ENCODE measurements at places on chromosomes 6 and 20. TPM values are rescaled to one million over a fixed set of nuclear protein-coding genes. Genes with fewer than 3 reads are reported as not detected.

- no peak for DNase-seq
These were observed 13.8 kb upstream of the RNF8 start for GRCh38 chr6:37339741-37340638.

GRCh38 chr6:136641873-136642465, 91.7 kb upstream of the MAP7 start:
- no peak for DNase-seq

DNA sequence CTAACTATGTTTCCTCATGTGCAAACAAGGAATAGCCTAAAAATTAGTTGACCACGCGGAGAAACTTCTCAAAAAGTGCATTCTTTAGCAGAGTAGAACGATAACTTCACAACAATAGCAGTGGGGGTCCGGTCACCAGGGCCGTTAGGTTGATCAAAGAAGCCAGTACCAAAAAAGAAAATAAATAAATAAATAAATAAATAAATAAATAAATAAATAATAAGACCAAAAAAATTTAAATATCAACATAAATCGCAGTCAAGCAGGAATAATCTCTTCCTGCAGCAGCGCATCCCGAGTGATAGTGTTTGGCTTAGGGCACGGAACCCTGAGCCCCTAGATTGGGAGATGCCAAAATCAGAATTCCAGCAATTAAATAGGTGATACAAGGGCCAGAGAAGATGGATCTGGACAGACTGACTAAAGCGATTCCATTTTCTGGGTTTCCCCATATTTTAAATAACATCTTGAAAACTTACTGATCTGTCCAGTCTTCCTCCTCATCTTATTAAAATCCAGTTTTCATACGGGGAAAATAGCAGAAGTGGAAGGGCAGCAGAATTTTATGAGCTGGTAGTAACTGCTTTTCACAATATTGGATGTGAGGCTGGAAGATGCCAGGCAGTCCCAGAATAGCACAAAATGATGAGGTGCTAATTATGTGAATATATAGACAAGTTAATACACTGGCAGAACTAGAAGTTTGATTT, 4.4 kb upstream of the OLIG3 start:
- no peak for DNase-seq

DNA sequence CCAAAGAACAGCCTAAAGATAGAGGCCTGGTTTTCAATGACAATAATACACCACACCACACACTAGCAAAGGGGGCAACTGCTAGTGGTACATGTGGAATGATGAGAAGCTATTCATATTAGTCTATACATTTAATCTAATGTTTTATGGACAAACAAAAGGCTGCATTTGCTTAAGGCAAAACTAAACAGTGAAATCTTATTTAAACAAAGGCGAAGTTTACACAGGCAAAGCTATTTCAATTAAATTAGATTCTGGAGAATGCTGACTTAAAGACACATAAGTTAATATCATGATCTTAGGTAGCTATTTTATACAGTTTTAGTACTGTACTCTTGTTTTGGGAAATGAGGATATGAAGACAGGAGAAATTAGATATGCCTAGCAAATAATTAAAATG, 53.9 kb upstream of the SIM1 start:
- DNase-seq, result no peak

- no peak for DNase-seq
These were observed 171.4 kb upstream of the TFAP2D start for GRCh38 chr6:50541941-50542340.

GRCh38 chr6:139029470-139030227, 1.1 kb downstream of the ABRACL start:
- DNase-seq, result peak; percentile 84

DNA sequence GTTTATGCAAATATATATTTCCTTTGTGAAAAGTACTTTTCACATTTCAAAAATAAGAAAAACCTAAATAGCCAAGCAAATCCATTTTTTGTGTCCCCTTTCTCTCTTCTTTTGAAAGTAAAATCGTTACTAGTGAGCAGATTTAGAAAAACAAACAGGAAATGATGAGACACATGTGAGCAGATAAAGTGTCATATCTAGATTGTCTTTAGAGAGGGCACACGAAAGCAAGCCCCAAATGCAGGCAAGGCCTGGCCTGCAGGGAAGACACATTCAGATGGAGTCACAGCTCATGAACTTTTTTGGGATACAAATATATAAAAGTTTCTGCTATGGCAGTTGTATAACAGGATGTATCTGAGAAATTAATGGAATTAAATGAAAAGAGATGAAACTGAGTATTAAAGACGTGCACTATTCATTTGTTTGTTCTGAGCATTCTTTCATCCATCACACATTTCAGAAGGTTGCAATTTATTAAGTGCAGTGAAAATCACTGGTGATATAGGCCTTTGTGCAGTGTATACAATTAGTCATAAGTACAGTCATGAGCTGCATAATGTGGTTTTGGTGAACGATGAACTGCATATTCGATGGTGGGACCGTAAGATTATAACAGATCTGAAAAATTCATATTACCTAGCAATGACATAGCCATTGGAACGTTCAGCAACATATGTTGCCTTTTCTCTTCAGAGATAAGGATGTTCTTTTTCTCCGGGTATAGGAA, 101.4 kb downstream of the PACRG start:
- no peak for DNase-seq

DNA sequence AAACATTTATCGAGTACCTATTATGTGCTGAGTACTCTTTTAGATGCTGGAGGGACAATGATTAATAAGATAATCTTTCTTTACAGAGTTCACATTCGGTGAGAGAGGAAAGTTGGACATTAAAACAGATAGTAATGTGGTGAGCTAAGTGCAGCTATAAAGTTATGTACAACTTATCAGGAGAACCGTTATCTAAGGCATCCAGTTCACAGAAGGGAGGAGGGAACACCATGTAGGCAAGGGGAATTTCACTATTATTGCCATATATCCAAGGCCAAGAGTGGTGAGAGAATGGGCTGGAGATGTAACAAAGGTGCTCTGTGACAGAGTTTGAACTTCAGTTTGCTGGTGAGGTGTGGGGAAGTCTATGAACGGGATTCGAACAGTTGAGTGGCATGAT, 105.8 kb downstream of the CARMIL1 start:
- DNase-seq, result no peak

GRCh38 chr20:48002517-48002970, 217.3 kb upstream of the SULF2 start:
- DNase-seq, result no peak

- no peak for DNase-seq
These were observed 49.7 kb downstream of the TNFRSF21 start for GRCh38 chr6:47260021-47260420.

The SOBP gene
- 1.7 TPM for total RNA-seq

The SLC35F1 gene
- not detected for total RNA-seq

The HDGFL1 gene
- not detected for total RNA-seq

The RHAG gene
- total RNA-seq, result 0.38 TPM

The KCNK17 gene
- 1.2 TPM for total RNA-seq
